CD4-positive, alpha-beta T cell treated with Interleukin-15 for 4 hours (primary cell): ENCODE measurements at places on chromosomes 6 and 20.
A peak's percentile ranks its signal among the peaks of the same experiment; 100 is the strongest.

DNA sequence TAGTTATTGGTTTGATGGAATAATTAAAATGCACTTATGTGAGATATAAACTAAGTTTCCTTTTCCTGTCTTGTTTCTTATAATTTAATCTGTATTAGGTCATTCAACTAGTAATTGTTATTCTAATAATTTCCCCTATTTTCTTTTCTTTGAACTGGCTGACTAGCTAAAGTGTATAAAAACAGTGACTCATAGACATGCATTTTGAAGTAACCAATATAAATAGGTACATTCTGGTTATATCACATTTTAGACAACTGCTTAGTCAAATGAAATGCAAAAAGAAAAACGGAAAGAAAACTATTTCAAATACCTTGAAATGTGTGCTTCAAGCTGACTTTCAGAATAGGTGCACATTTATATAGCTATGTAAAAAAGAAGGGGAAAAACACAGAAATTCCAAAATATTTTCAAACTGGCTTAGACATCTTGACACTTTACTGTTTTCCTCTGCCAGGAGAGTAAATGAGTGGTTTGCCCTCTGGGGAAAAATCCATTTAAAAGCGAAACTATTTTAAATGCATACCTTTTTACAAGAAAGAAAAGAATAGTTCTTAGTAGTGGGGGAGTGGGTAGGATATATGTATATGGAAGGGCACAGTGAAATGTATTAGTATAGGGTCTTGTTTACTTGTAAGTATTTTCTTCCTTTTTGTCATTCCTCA, 28.3 kb downstream of the KCNQ5 start:
- no peak for DNase-seq

DNA sequence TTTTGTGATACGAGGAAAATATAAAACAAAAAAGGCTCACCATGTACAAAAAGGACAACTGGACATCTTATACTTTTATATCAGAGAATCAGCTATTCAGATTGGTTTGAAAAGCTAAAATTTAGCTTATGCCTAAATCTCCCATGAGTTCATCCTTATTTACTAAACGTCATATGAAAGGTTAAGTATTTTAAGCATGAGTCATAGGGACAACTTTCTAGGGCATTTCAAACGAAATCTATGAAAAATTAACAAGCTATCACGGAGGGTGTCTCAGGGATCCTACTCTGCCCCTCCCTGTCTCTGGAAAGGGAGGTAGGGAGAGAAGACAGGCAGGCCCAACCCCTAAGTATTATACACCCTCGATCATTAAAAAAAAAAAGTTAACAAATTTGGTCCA, 124.1 kb upstream of the LOC128125822 start:
- no peak for DNase-seq

DNA sequence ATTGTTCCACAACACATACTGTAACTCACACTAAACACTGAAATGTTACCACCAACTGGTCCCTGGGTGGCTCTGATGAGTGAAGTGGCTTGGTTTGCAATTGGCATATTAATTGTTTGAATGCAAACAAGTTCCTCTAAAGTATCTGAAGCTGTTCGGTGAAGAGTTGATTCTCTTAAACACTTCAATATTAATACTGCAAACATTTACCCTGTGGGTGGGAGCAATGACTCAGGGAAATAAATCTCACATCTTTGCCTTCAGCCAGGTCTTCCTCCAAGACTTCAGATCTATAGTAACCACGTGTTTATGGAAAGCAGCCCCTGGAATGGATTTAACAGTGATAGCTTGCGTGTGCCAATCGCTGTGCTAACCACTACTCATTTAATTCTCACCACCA, 176.0 kb downstream of the MAFB start:
- DNase-seq: no peak

- no peak for DNase-seq
Measured at GRCh38 chr20:35174458-35175216, 2.8 kb downstream of the PROCR start.

DNA sequence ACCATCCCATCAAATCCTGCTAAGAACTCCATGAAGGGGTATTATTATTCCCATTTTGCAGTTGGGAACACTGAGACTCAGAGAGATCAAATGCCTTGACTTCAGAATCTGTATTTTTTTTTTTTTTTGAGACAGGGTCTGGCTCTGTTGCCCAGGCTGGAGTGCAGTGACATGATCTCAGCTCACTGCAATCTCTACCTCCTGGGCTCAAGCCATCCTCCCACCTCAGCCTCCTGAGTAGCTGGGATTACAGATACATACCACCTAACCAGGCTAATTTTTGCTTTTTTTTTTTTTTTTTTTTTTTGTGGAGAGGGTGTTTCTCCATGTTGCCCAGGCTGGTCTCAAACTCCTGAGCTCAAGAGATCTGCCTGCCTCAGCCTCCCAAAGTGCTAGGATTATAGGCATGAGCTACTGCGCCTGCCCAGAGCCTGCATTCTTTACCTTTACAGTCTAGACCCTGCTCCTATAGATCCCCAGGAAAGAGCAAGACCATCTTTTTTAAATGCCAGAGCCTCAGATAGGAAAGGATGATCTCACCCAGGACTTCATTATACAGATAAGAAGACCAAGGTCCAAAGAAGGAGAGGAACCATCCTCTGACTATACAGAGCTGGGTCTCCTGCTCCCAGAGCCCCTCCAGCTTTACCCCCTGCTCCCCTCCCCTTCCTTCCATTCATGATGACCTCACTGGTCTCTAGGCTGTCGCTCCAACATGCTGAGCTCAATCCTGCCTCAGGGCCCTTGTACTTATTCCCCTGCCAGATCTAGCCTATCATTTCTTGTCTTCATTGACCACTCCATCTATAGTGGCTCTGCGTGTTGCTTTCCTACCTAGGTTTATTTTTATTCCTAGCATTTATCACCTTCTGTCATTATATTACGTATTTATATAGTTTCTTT, 138.6 kb downstream of the CEBPB start:
- DNase-seq: no peak

DNA sequence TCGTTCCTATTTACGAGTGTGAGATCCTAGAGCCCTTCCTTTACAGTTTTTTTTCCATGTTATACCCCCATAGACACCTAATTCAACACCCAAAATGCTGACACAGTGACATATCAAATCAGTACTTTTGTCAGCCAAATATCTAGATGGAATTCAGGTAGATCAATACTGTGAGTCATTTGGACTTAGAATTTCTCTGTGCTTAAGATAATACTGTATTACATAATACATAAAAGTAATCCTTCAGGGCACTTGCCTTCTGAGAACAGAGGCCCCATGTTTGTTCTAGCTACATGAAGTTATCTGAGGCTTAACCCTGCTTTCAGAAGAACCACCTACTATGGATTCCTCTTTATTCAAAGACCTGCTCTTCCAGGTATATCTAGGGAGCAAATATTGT, 623.1 kb downstream of the PHF3 start:
- DNase-seq: no peak

DNA sequence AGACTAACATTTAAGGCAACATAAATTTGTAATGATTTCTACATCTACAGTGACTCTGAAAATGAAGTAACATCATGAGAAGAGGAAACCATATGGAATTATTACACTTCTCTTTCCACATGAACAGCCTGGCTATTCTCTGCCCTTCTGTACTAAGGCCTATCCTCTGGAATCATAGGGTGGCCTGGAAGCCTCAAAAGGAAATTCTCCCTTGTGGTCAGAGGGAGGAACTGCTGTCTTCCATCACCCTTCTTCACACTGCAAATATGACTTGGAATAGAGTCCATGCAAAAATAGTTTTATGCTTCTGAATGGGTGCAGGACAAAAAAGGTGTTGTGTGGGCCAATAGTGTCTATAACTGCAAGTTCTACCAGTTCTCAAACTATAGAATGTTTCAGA, 44.6 kb upstream of the SH3BGRL2 start:
- DNase-seq: no peak

DNA sequence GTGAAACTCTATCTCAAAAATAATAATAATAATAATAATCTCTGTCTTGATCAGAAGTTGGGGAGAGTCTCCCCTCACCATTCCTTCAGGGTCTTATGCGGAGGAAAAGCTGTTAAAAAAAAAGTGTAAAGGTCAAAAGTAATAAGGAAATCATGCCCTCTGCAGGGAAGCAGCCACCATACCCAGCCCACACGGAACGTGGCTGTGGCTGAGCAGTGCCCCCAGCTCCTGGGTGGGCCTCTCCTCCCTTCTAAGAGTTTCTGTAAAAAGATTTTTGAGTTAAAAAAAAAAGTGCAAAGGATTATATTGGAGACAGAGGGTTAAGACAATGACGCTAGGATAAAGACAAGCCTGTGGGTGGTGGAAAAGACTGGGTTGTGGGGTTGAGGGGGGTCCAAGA, 29.3 kb upstream of the ITCH start:
- no peak for DNase-seq

- DNase-seq: peak; percentile 73
Measured at GRCh38 chr6:152309648-152310047, 327.5 kb downstream of the SYNE1 start.

DNA sequence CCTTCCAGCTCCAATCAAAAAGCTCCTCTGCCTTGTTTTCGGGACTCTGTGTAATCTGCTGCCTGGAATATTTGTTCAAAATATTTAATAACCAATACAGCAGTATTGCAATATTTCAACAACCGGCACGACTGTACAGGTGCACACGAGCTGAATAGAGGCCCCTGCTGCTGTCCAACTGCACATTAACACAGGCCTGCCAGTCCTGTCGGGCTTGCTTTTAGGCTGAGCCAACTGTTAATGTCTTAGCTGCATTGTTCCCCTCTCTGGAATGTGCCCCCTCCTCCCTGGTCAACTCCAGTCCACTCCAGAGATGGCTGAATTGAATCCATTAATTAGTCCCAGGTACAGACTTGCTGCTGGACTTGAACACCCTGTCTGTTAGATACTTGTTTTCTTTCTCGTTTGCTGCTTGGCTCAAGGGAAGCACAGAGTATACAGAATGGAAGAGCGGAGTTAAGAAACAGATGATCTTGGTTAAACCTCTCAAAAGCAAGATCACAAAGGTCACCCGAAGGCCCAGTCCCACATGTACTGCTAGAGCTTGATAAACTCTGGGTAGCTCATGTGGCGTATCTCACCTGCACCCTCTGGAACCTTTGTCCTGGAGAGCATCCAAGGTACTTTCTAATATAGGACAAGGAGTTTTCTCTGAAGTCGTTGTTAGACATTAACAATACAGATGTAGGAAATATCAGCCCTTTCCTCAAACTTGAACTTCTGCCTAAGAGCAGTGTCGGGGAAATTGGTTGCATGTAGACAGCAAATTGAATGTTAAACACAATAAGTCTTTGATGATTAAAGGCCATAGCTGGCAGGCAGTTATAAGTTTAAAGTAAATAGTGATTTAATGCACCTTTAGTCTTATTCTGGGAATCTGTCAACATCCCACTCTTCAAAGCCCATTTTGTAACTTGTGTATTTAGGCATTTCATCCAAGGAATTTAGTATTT, 31.9 kb downstream of the SHLD1 start:
- no peak for DNase-seq

- peak; percentile 28 for DNase-seq
Measured at GRCh38 chr6:72624557-72625160, 2.8 kb downstream of the KCNQ5 start.

- no peak for DNase-seq
Measured at GRCh38 chr6:98928688-98929087, 19.1 kb downstream of the FBXL4 start.

DNA sequence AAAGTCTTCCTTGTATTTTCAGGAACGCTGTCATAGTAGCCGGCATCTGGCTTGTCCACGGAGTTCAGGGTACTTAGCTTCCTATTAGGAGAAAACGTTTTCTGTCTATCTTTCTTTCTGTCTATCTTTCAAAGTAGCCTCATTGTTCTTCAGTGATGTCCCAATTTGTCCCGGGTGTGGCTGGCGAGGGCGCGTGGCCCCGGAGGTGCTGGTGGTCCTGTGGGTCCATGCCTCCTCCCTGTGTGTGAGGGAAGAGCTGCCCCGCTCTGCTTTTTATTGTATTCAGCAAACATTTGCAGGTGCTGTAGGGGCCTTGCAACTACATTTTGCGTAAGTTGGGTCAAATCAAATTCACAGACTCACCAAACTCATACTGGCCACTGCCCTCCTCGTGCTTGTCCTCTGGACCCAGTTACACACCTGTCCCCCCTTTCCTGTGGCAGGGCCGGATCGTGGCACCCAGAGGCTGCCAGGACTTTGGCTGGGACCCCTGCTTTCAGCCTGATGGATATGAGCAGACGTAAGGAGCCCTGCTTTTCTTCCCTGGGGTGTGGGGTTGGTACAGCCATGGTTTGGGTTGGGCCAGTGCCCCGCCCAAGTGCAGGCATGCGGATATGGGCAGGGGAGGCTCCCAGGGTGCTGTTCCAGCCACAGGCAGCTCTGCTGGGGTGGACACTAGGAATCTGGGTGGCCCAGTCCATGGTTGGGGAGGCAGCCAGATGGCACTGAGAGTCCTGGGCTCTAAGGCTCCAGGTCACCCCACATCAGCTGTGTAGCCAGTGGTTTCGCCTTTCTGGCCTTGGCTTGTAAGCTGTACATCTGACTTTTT, 12.3 kb downstream of the ITPA start:
- no peak for DNase-seq

DNA sequence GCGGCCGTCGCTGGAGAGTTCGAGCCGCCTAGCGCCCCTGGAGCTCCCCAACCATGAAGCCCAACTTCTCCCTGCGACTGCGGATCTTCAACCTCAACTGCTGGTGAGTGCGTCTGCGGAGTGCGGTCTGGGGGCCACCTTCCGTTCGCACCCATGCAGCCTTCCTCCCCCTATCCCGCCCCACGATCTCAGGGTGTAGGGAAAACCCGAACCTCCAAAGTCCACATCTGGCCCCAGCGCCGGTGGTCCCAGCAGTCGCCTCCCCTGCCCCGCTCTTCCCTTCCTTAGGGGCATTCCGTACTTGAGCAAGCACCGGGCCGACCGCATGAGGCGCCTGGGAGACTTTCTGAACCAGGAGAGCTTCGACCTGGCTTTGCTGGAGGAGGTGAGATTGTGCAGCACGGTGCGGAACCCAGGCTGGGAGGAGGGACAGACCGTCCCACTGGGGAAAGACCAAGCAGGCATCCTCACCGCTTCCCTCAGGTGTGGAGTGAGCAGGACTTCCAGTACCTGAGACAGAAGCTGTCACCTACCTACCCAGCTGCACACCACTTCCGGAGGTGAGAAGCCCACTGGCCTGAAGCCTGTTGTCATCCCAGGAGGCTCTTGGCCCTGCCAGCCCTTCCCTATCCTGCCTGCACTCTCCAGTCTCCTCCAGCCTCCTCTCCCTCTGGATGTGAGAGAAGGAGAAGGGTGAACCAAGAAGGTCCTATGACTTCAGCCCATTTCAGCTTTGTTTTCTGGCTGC, 719 bp downstream of the SMPD2 start:
- DNase-seq: peak; percentile 38

DNA sequence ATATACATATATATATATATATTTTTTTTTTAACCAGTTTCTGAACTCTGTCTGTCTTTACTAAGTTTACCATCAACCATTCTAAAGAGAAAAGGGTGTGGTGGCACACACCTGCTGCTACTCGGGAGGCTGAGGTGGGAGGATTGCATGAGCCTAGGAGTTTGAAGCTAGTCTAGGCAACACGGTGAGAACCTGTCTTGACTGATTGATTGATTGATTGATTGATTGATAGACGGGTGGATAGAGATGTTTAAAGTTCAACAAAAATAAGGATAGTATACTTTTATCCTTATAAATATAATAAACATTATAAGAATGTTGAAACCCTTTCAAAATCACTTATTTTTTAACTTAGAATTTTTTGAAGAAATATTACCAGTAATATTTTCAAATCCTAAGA, 30.2 kb downstream of the CEP57L1 start:
- DNase-seq: no peak
